ENCODE measurements at places on chromosomes 2 and 18.

- no peak for DNase-seq
Measured at GRCh38 chr2:27324720-27325119, 1.8 kb upstream of the MPV17 start.

- DNase-seq: no peak
Measured at GRCh38 chr2:164810843-164811242, 30.8 kb downstream of the COBLL1 start.

DNA sequence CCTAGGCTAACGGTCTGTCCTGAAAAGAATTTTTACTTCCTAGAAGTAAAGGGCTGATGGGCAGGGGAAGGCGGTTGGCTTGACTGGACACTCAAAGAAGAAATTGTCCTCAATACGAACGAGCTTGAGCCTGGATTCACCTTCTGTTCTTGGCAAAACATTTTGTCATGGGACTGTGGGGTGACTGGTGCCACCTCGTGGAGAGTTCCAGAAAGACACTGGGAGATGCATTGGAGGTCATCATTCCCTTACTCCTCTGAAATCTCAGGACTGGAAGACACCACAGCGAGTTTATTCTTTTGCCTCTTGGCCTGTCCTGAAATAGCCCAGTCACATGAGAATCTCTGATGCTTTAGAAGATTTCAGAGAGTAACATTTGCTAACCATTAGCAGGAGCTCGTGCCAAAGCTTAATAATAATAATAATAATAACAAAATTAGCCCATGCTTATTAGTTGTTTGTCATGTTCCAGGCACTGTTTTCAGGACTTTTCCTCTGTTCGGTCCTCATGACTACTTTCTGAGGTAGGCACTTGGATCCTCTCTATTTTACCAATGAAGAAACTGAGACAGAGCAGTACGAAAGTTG lies 44.5 kb downstream of the TMEM182 start:
- DNase-seq: peak; percentile 58

- DNase-seq: no peak
Measured at GRCh38 chr18:79764131-79764530, 33.6 kb upstream of the KCNG2 start.

- DNase-seq: peak; percentile 56
Measured at GRCh38 chr2:241161646-241162281, 11.5 kb downstream of the PPP1R7 start.

GRCh38 chr2:50181212-50181611 lies 850.7 kb downstream of the NRXN1 start:
- no peak for DNase-seq

DNA sequence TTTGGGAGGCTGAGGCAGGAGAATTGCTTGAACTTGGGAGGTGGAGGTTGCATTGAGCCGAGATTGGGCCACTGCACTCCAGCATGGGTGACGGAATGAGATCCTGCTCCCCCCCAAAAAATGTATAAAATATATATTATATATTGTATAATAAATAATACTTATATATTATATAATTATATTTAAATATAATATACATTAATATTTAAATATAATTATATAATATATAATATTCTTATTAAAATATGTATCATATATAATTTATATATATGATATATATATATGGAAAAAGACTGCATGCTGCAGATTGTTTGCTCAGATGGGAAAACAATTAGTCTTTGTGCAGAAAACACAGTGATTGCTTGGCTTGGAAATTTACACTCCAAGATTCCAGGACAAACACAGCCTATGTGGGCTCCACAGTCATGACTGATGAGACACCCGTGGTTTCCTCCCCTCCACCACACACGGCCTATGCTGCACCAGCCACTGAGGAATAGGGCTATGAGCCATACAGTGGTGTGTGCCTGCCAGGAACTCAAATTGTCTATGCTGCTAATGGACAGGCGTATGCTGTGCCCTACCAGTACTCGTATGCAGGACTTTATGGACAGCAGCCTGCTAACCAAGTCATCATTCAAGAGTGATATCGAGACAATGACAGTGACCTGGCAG lies 30.0 kb downstream of the PMAIP1 start:
- peak; percentile 64 for DNase-seq

GRCh38 chr2:231686192-231687100 lies 21.9 kb upstream of the PTMA start:
- DNase-seq: no peak

- no peak for DNase-seq
Measured at GRCh38 chr2:85769236-85769982, 15.6 kb downstream of the ATOH8 start.

GRCh38 chr2:171225302-171225980 lies 64.7 kb upstream of the TLK1 start:
- DNase-seq: peak; percentile 88

Data from fibroblast of skin of abdomen (primary cell).